ENCODE measurements at places on chromosomes 2 and 18.

- no peak for DNase-seq
Measured at GRCh38 chr2:1652034-1652790, 92.1 kb downstream of the PXDN start.

DNA sequence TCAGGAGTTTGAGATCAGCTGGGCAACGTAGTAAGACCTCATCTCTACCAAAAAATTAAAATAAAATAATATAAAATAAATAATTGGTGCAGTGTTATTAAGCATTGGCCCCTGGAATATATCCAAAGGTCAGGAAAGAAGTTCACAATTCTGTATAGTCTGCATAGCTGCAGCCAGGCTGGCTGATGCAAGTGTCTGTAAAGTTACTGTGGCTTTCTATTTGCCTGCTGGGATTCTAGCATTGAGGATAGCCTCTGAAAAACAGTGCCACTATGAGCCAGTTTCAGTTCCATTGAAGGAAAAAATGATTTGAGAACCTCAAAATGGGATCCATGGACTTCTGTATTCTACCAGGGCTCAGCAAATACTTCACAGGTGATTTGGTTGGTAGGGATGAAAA lies 208.6 kb downstream of the PARD3B start:
- DNase-seq: no peak

- DNase-seq: no peak
Measured at GRCh38 chr2:64568836-64569235, 44.7 kb downstream of the AFTPH start.

DNA sequence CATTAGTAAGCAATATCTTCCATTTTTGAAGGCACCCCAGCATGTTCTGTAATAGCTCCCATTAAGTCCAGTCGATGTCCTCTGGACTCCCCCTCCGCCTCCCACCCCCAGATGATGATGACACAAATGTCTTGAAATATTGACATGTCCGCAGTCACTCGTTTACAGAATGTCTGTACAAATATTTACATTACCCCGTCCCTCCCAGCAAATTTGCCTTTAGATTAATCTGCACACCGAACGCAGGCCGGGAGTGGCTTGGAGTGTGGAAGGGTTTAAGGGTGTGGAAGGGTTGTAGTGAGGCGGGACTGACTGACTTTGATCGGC lies 853 bp upstream of the OSBPL6 start:
- DNase-seq: no peak

DNA sequence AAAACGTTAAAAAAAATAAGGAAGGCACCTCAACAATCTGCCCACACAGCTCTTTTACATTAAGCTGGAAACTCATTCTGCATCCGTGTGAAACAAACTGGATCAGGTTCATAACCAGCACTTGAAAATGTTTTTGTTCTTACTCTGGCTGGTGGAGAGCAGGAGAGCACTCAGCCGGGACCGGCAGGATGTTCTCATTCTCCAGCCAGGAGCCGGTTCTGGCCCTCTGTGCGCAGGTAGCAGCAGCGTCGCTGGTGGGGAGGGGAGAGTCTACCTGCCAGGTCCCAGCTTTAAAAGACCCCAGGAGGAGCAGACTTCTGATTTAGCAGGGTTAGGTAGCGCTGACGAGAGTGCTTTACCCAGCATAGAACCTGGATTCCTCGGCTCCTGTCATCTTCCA lies 834.9 kb upstream of the SALL3 start:
- DNase-seq: no peak

GRCh38 chr18:45557779-45558178 lies 57.5 kb upstream of the SLC14A2 start:
- no peak for DNase-seq

DNA sequence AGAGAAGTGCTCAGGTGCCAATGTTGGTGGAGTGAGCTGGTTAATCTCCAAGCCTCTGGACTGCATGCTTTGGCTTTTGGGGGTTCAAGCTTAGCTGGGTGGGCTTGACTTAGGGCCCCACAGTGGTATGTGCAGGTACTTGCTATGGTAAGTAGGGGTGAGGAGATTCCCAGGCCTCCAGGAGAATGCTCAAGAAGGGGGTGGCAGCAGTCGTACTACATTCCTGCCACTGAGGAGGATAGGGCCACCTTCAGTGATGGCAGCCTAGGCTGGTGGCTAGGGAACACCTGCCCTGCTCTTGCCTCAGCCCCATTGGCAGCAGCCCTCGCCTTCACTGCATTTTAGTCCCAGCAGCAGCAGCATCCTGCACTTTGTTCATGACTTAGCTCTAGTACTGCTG lies 55.6 kb upstream of the MYL1 start:
- no peak for DNase-seq

GRCh38 chr18:48983793-48984437 lies 33.1 kb upstream of the SMAD7 start:
- no peak for DNase-seq

- DNase-seq: no peak
Measured at GRCh38 chr2:64604155-64604554, 49.6 kb downstream of the SERTAD2 start.

- no peak for DNase-seq
Measured at GRCh38 chr2:24717263-24717951, 75.8 kb downstream of the PTRHD1 start.

DNA sequence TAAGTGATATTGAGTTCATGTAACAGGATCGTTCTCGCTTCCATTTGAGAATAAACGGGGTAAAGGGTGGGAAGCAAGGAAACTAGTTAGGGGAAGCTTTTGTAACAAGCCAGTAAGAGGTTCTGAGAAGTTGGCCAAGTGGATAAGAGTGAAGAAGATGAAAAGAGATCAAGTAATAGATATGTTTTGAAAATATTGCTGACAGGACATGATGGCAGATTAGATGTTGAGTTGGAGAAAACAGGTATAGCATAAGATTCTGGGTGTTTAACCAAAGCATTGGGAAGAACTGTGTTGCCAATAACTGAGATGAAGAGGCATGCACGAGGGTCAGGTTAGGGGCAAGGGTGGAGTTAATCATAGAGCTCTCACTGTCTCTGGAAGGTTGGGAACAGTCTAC lies 330.0 kb upstream of the LRRTM1 start:
- DNase-seq: no peak

- DNase-seq: no peak
Measured at GRCh38 chr2:1740716-1741589, 3.4 kb downstream of the PXDN start.

DNA sequence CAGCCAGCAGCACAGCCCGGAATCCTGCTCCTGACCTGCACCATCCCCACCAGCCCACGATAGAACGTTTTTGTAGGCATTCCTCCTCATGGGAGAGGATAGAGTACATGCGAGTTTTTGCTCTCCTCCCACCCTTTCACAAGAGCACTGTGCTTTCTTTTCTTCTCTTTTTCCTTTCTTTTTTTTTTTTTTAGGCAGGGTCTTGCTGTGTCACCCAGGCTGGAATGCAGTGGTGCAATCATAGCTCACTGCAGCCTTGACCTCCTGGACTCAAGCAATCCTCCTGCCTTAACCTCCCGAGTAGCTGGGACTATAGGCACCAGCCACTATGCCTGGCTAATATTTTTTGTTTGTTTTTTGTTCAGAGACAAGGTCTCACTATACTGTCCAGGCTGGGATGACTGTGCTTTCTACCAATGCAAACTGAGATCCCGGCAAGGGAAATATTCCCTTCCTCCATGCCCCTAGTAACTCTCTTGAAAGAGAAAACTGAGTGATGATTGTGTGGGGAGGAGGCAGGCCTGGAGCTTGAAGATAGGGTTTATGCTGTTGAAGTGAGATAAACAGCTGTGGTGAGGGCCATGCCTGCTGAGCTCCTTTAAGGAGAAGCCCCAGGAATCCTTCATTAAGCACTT lies 82.6 kb upstream of the TXNDC2 start:
- peak; percentile 32 for DNase-seq

DNA sequence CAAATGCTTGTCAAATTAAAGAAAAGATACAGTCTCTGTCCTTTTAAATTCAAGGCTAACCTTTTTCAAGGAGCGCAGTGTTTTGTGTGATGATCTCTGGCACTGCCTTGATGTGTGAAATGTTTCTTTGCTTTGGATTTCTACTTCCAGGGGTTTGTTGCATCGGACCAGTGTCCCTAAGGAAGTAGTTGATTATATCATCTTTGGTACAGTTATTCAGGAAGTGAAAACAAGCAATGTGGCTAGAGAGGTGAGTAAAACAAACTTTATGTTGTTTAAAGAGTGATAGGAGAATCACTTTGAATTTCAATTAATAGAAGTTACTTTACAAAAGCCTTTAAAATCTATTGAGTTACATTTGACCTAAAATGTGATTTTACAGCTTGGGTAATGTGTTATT lies 28.8 kb downstream of the HADHB start:
- no peak for DNase-seq

GRCh38 chr2:179655627-179656026 lies 205.8 kb downstream of the ZNF385B start:
- DNase-seq: no peak

DNA sequence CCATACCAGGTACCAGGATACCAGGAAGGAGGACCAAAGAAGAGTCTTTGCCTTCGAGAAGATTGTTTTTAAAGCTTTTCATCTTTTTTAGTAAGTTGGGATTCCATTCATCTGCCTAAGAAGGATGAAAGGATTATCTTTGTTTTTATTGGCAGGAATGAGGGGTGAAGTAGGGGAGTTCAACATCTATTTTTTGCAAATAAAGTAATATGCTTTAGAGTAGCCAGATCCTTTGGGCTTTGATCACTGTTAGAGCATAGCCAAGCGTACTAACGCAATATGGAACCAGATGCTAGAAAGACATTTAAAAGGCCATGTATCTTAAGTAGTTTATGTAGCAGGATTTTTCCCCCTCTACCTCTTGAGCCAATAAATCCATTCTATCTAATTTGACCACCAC lies 133.0 kb downstream of the PRPF40A start:
- DNase-seq: no peak

DNA sequence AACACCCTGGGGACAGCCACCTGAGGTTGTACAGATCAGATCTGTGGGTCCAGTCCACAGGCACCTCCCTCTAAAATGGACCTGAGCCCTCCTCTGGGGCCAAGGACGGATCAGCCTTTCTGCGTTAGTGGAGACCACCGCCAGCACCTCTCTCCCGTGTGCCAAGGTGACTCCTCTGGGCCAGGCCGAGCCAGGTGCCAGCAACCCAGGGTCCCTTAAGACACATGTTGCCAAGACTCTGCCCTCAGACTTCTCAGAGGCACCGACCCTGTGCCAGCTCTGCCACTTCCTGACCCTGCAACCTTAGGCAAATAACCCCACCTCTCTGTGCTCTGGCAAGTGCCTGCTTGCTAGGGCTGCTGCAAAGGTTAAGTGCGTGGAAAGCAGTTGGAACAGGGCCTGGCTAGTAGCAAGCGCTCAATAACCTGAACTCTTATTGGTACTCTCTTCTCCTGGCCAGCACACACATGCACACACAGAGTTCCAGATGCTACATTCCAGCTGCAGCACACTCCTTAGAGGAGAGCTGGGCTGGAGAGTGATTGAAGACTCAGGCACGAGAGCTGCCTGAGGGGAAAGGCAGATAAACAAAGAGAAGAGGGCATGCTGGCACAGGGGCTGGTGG lies 105.6 kb downstream of the TNS1 start:
- DNase-seq: no peak

- DNase-seq: peak; percentile 26
Measured at GRCh38 chr18:6776188-6776587, 46.7 kb downstream of the ARHGAP28 start.

- no peak for DNase-seq
Measured at GRCh38 chr2:53886406-53887280, 26.9 kb upstream of the GPR75 start.

GRCh38 chr2:223227338-223227737 lies 175.3 kb downstream of the KCNE4 start:
- DNase-seq: no peak

GRCh38 chr2:208266553-208266893 lies 468 bp downstream of the PIKFYVE start:
- no peak for DNase-seq

- DNase-seq: no peak
Measured at GRCh38 chr2:18966131-18966530, 376.8 kb upstream of the NT5C1B start.

DNA sequence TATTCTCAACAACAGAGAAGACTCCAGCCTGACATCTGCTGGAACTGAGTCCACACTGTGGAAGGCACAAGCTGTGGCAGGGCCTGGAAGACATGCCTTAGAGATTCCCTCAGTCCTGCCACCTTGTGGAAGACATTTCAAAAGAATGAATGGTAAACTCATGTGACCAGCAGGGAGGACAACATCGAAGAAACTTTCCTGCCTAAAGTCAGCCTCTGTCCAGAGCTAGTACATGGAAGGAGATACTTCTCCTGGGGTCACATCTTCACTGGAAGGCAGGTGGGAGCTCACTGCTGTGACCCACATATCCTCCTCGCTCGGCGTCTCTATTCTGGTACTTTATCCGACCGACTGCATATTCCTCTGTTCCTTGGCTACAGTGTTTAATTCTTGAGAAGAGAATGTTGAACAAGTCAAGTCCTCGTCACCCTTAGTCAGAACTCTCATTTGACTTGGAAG lies 59.5 kb downstream of the PUM2 start:
- DNase-seq: peak; percentile 88

DNA sequence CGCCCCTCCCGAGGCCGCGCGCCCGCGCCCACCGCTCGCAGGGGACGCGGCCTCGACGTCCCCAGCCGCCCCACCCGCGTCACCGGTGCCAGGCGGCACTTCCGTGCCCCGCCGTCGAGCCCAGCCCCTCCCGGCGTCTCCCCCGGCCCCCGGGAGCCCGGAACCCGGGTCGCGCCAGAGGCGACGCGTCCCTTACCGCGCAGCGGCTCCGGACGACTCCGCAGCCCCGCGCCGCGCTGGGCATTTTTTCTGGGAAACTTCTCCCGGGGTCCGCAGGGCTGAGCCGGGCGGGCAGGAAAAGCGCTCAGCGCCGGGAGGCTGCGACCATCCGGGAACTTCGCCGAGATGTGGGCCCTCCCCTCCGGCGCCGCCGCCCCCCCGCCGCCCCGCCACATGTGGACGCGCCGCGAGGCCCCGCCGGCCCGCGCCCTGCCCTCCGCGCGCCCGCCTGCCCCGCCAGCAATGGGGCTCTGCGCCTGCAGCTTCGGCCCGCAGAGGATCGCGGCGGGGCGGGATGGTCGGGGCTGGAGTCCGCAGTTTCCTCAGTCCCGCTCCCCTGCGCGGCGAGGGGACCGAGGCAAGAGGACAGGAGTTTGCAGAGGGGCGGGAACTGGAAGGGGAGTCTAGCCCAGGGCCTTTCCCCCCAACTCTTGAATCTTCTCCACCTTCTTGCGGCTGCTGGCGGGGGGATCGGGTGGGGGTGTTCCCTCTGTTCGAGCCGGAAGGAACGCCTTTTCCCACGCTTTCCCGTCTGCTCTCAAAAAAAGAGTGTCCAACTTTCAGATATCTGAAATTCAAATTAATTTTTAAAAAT lies 81.5 kb downstream of the CHRNA1 start:
- DNase-seq: peak; percentile 84

GRCh38 chr2:176445956-176446355 lies 176.7 kb downstream of the MTX2 start:
- no peak for DNase-seq

DNA sequence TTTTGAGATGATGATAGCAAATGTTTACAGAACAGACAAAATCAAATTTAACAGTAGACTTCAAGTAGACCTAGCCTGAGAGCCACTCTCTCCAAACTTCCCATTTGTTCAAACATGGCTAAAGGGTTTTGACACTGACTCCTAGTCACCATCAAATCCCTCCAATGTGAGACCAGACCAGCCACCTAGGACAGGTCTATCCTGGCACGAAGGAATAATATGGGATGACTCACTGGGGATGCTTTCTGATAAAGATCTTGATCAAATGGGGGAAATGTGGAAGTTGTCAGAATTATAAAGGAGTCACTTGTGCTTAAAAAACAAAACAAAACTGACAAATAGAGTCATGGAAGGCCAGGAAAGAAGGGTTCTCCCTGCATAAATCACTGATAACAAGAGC lies 95.7 kb downstream of the EDAR start:
- no peak for DNase-seq
